ENCODE measurements at places on chromosomes 12 and 14.
A peak's percentile ranks its signal among the peaks of the same experiment; 100 is the strongest.

DNA sequence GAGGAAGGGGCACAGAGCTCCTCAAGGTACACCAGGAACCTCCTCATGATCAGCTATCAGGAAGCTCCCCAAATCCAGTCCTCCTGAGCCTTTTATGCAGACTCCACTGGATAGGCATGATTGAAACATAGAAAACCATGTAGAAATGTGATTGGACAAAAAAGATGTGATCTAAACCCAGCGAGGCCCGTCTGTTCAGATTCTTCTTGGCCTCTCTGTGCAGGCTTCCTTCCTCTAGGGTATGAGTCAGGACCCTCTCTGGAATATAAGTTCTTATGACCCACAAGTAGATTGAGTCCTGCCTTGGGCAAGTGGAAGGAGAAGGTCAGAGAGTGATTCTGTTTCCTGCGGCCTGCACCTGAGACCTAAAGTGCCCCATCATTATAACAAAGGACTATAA lies 166.3 kb downstream of the PHLDA1 start:
- DNase-seq = no peak

DNA sequence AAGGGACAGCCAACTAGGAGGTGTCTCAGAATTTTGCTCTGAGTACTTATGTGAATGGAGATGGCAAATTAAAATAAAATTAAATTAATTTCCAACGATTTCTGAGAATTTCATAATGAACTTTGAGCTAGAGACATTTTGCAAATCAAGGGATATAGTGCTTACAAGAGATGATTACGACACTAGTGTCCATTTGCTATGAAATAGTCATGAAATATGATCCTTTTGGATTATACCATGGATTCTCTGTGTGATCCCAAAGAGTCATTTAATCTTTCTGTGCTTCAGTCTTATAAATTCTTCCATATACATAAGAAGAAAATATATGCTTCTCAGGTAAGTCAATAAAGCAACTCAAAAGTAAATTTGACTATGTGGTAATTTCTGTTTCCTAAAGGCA lies 240.6 kb downstream of the SLC25A21 start:
- DNase-seq = no peak

DNA sequence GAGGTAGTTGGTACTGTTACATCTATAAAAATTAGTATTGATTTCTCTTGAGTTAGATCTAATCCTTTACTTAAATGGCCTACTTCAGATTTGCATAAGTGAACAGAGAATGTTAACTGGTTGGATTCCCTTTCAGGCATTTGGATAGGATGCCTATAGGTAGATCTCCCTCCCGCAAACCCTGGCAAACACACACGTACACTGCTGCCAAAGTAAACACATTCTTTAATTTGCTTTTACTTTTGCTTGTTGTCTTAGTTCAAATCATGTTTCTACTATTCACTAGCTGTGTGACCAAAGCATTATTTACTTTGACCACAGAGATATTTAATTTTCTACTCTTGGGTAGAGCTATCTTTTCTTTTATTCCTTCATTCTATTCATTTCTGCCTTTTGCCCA lies 936.1 kb upstream of the FBXO33 start:
- no peak for DNase-seq

DNA sequence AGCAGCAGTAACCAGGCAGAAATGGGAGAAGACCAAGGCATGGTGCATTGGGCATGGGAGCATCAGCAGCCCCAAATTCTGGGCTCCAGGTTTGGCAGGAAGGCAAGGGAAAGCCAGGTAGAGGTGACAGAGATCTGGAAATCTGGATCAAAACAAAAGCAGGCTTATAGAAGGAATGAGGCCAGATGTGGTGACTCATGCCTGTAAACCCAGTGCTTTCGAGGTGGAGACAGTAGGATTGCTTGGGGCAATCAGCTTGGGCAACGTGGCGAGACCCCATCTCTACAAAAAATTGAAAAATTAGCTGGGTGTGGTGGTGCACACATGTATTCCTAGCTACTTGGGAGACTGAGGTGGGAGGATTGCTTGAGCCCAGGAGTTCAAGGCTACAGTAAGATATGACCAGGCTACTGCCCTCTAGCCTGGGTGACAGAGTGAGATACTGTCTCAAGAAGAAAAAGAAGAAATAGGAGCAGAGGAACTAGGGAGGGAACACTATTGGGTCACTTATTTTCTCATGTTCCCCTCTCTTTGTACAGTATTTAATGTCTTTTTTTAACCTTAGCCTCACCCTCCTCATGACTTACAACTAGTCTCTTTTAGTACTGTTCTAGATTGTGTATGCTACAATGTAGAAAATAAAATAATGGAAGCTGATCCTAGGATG lies 25.1 kb downstream of the SLC4A8 start:
- no peak for DNase-seq

DNA sequence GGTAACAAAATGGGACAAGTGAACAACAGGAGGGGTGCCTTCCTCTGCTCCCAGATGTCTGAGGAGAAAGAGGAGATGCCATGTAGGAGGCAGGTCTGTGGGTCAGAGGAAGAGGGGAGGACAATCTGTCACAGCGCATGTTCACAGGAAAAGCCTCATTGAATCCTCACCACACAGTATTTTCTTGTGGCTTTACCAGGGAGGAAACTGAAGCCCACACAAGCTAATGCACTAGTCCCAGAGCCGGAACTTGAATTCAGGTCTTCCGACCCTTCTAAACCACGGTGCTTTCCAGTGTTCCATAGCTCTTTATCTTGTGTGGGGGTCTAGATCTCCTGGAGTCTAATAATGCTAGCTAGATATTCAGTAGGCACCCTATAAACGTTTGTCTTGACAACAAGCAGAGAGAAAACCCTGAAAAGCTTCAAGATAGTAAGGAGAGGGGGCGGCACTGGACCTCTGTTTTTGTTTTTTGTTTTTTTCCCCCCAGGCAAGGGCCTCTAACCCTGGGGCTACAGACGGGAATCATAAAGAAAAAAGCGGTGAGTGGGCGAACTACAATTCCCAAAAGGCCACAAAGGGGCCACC lies 371 bp upstream of the SHMT2 start:
- peak; percentile 36 for DNase-seq

All from activated CD4-positive, alpha-beta T cell treated with anti-CD3 and anti-CD28 coated beads, Interleukin-2, amount 10 ng/mL, durations not matched to agents 7 days and 5 days (primary cell).